Activated T-helper 17 cell treated with anti-CD3 and anti-CD28 coated beads, Interleukin-2, amount 50 U/mL, for 72 hours (primary cell): ENCODE measurements at places on chromosomes 13 and 19. TPM values are rescaled to one million over a fixed set of nuclear protein-coding genes. Genes with fewer than 3 reads are reported as not detected.

Gene LSR
- 38.0 TPM for total RNA-seq

Gene CGB5
- total RNA-seq = not detected

Gene ZNF546
- total RNA-seq = 10.2 TPM

Gene ZNF497
- 1.8 TPM for total RNA-seq

Gene CFAP97D2
- total RNA-seq = not detected

Gene NAPSA
- 54.6 TPM for total RNA-seq

Gene SYDE1
- 2.6 TPM for total RNA-seq

Gene TECR
- 100 TPM for total RNA-seq

Gene SIGLEC12
- total RNA-seq = 0.22 TPM

Gene ZNF880
- 5.7 TPM for total RNA-seq

Gene ZNF681
- 2.3 TPM for total RNA-seq

Gene MISP3
- 4.1 TPM for total RNA-seq

DNA sequence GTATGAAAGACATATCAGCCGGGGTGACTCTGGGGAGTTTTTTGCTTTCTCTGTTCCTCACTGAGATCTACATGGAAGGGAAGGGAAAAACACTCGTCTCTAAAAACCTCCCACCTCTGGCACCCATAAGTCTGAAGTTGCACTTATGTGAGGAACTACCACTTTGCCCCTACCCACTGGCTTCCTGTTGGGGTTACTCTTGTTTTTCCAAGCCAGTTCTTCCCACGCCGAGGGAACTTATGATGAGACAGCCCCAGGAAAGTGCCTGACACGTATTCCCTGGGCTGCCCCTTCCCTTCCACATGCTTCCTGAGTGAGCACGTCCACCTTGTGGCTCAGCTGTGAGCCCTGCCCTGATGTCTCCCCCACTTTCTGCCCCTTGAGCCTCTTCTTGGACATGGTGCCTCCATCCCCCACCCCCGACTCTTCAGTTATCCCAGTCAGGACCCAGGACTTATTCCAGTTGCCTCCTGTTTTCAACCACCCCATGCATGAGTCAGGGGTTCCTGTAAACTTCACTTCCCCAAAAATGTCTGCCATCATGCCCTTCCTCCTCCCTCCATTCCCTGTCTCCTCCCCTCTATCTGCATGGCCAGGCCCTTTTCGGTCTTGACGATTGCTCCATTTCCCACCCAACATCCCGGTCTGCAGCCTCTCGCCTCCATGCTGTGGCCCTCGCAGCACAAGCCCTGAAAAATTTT lies 5.1 kb upstream of the SIGLEC7 start:
- peak; percentile 58 for ATAC-seq

DNA sequence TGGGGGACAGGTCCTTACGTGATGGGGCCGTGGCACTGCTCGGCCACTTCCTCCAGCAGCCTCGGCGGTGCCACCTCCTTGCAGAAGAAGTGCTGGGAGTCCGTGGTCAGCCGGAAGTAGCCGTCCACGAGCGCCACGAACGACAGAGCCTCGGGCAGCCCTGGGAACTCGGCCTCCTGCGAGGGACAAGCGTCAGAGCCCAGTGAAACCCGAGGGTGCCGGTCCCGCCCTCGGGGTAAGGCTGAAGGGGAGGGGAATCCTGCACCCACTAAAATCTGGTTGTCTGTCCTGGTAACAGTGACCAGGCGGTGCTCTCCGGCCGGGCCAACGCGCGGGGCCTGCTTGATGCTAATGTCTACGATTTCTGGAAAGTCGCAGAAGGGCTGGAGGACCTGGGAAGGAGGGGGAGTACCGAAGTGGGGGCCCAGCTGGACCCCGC lies 6.4 kb downstream of the JAK3 start:
- ATAC-seq = no peak

DNA sequence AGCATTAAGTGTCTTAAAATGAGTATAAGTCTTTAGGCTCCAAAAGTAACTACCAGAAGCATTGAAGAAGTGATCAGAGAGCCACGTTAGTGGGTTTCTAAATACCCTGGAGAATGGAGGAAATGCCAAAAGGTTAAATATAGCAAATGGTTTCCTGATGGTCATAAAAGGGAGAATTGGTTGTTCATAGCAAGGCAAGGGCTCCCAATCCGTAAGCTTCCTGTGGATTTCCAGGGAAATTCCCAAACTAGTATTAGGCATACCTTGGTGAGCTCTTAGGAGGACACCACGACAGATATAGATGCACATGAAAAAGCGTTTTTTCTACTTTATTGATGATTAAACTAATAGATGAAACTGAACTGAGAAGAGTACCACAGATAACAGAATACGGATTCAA lies 410.9 kb downstream of the FOXO1 start:
- ATAC-seq = no peak

GRCh38 chr19:51026554-51026831 lies at the start of gene KLK11:
KLK11 (minus strand) TSS chr19:51026616; CDS start chr19:51025631, 985 bp downstream.
- no peak for ATAC-seq

- ATAC-seq = no peak
Observed at GRCh38 chr19:35713904-35714495, 3.8 kb upstream of the KMT2B start.

- no peak for ATAC-seq
Observed at GRCh38 chr19:39200803-39201115, 3.3 kb downstream of the SYCN start.

GRCh38 chr13:109357751-109358471 lies 428.5 kb downstream of the IRS2 start:
- ATAC-seq = no peak

DNA sequence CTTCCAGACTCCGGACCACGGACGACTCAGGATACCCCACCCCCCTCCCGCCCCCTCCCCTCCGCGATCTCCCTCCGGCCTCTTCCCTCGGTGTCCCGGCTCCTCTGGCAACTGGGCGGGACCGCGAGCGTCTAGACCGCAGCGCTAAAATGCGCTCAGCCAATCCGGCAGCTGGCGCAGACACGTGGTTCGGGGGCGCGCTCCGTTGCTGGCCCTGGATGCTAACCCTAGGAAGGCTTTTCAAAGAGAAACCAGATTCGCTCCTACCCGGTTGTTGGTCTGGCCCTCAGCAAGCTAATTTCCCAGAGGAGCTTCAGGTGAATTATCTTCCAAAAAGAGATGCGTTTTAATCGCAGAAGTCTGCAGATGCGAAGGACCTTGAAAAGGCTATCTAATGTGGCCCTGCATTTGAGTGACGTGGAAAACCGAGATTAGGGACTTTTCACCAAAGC lies at the start of gene DZIP1:
DZIP1 (minus strand) TSS at position 106 of the 452 bp plus-strand sequence. CDS start 2,677 bp downstream, outside the sequence.
- ATAC-seq = peak; percentile 31

GRCh38 chr19:2863816-2864215 lies 3.3 kb upstream of the ZNF556 start:
- no peak for ATAC-seq

DNA sequence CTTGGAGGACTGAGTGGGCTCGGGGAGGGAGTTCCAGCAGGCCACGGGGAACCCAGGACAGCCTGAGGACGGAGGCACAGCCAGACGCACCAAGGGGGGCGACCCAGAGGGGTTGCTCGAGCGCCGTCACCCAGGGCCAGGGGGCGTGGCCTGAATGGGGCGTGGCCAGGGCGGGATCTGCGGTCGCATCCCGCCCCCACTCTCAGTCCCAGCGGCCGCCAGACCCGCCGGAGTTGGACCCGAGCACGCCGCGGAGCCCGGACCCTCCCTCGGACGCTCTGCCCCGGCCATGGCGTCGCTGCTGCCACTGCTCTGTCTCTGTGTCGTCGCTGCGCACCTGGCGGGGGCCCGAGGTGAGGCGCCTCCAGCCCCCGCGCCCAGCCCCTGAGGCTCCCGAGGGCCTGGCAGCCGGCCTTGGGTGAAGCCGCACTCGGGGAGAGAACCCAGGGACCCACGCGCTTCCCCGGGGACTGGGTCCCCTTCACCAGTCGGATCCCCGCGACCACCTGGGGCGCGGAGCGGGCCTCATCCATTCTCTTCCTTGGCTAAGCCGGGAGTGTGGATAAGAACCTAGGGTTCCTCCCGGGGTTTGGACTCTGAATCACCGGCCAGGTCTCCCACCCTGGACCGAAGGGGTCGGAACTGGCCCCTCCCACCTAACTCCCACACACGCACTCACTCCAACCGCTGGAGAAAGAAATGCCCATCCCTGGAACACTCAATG lies at the start of gene CILP2:
CILP2 (plus strand) TSS at position 205 of the 724 bp plus-strand sequence; CDS start at position 290, 85 bp downstream.
- no peak for ATAC-seq

DNA sequence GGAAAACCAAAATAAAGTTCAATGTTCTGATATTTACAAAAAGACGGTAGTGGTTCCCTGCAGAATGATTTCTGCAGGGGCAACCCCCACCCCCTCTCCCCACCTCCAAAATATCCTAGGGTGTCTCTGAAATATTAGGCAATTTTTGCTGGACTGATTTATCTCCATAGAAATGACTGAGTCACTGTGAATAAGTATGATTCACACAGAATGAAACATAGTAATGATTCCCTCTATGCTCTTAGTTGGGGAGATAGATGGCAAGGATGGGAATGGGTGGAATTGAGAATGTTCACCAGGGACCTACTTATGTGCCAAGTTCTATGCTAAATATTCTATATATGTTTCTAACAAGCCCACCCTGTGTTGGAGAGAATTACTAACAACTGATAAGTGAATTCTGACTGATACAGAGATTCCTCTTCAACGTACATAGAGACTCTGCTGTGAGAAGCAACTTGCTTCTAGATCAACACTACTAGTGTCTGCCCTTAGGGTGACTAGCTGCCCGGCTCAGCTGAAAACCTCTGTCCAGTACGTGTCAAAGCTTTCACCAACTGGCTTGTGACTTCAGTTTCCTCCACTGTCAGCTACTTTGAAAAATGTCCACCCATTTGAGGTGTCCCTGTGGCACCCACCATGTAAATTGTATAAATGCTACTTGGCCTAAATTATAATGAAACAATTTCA lies 38.4 kb upstream of the RAP2A start:
- peak; percentile 28 for ATAC-seq

DNA sequence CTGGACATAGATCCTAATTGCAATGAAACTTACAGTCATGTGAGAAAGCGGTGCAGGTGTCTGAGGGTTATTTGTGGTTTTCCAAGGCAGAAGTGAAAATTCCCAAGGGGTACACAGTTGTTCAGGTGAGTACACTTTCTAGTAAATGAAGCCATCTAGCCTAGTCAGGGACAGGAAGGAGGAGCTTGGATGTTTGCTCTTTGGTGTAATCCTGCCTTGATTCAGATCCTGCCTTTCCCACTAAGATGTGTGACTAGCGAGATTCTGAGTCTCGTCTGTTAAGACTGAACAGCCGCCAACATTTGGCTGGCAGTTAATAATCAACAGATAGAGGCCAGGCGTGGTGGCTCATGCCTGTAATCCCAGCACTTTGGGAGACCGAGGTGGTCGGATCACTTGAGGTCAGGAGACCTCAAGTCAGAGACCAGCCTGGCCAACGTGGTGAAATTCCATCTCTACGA lies 2.5 kb downstream of the RPS9 start:
- no peak for ATAC-seq

- ATAC-seq = no peak
Observed at GRCh38 chr13:78193846-78194245, 275.2 kb upstream of the EDNRB start.

GRCh38 chr19:10295305-10295846 lies 5.6 kb downstream of the ICAM5 start:
- peak; percentile 77 for ATAC-seq

GRCh38 chr13:33642374-33643065 lies 175.4 kb upstream of the RFC3 start:
- no peak for ATAC-seq

- no peak for ATAC-seq
Observed at GRCh38 chr19:44757735-44758505, 9.4 kb downstream of the BCL3 start.

DNA sequence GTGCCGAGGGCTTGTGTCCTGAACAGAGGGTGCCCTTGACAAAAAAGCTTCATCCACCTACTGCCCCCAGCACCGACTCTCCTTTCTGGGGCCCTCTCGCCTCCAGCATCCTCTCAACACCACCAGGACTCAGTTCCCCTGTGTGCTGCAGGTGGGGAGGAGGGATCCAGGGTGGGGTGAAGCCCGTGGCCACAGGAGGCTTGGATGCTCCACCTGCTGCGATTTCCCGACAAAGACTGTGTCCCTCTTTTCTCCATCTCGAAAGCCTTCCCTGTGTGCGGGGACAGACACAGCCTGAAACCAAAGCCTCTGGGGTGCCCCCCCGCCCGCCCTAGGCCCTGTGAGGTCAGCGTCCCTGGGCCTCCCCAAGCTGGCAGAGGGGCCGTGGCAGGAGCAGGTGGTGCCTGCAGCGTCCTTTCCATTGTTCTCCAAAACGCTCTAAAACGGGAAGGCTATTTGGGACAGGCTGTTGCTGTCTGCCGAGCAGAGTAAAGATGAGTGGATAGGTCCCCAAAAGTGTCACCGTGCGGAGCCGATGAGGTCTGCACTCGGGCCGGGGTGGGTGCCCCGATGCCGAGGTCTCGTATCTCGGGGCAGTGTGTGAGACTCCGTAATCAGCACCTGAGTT lies 185.7 kb downstream of the PTPRS start:
- ATAC-seq = no peak

GRCh38 chr13:111248822-111249221 lies 71.6 kb upstream of the TEX29 start:
- no peak for ATAC-seq

- no peak for ATAC-seq
Observed at GRCh38 chr19:48695743-48696352, at the start of gene FUT2. FUT2 (plus strand) TSS chr19:48695971; CDS start chr19:48702957, 6,986 bp downstream.

GRCh38 chr19:3838661-3839060 lies 30.2 kb downstream of the ZFR2 start:
- ATAC-seq = no peak

DNA sequence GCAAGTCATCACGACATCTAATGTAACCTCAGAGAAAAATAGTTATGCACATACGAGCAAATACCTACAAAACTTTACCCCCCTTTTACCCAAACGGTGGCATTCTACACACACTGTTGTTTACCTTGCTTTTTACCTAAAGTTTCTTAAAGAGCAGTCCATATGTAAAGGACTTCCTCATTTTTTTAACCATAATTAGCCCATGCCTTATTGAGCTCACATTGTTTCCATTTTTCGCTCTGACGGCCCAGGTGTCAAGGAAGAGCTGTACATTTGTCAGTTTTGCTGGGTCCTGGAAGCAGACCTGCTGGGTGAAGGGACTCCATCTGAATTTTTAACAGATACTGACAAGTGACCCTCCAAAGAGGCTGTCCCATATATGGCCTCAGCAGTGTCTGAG lies 89.4 kb downstream of the STK24 start:
- no peak for ATAC-seq

- ATAC-seq = no peak
Observed at GRCh38 chr13:39298951-39299350, 260.7 kb downstream of the NHLRC3 start.

DNA sequence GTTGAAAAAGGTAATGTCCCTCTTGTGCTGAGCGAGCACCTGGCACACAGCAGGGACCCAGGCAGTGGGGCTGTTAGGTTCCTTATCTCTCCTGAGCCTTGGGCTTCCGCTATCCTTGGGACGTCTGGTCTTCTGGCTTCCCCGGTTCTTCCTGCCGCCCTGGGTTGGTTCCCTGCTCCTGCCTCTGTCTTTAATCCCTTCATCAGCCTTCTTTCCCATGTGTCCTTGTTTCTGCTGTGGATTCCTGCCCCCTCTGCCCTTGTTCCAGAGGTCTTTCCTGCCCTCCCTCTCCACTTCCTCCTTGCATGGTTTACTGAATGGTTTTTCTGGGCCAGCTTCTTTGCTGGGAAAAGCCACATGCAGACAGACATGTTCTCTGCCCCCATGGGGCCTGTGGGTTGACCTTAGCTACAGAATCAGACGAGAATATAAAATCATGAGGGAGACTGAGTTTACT lies 2.6 kb downstream of the EPN1 start:
- no peak for ATAC-seq
